NCI-H345 (cell line): ENCODE measurements at places on chromosomes 7 and 10.

GRCh38 chr7:96041171-96041570 is 268.8 kb downstream of the DYNC1I1 start:
- DNase-seq, result no peak

GRCh38 chr7:90560730-90561129 is 35.4 kb upstream of the CDK14 start:
- no peak for DNase-seq

- DNase-seq, result no peak
Observed at GRCh38 chr10:98096316-98096715, 38.1 kb upstream of the R3HCC1L start.

DNA sequence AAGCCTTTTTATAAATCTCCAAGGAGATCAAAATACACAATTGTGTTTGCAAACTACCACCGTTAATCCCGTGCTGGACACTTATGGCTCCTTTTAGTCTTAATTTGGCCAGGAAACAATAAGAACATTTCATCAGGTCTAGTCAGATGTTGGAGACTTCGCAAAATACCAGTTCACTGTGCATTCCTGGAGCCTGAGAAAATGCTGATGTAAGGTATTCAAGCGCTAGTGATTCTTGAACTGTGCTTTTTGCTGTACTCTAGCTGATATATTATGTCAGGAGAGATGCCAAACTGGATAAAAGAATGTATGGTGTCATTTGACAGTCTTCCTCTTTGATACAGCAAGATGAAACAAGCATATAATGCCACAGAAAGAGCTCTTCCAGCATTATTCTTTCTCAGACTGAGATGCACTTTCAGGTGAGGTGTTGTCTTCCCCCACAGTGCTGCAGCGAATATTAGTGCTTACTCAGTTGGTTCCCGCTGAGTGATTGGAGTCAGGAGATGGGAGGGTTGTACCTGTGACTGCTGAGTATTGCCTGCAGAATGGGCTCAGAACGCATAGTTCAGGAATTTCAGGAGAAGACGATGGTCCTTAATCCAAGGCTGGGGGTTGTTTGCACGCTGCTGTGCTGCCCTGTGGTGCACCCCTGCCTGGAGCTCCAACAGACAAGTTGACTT is 59.2 kb downstream of the OGDH start:
- DNase-seq, result no peak

DNA sequence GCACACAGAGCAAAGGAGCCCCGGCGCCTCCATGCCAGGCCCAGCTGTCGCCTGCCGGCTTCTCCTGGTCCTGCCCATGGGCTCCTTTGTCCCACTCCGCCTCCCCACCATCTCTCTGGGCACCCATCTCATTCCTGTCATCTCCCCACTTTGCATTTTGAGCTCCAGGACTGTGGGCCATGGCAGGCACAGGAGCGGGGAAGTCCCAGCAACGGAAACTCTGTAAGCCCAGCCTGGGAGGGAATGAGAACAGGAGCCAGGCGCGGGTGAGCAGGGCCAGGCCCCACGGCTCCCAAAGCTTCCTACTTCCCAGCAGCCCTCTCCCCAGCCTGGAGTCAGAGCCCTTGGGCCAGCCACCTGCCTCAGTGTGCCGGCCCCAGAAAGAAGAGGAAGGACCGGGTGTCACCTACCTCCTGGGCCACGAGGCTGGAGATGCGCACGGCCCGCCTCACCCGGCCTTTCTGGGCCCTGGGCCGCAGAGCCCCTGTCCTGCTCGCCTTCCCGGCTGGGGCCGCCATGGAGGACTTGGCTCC is 23.1 kb downstream of the KCNH2 start:
- DNase-seq, result no peak

GRCh38 chr10:47361293-47361692 is 13.1 kb downstream of the RBP3 start:
- DNase-seq, result peak; percentile 21

- DNase-seq, result no peak
Observed at GRCh38 chr10:43679509-43679908, 30.8 kb upstream of the ZNF32 start.

GRCh38 chr10:1074052-1074747 is 18.0 kb downstream of the WDR37 start:
- no peak for DNase-seq

GRCh38 chr10:95254629-95255028 is 36.2 kb downstream of the PDLIM1 start:
- DNase-seq, result no peak

DNA sequence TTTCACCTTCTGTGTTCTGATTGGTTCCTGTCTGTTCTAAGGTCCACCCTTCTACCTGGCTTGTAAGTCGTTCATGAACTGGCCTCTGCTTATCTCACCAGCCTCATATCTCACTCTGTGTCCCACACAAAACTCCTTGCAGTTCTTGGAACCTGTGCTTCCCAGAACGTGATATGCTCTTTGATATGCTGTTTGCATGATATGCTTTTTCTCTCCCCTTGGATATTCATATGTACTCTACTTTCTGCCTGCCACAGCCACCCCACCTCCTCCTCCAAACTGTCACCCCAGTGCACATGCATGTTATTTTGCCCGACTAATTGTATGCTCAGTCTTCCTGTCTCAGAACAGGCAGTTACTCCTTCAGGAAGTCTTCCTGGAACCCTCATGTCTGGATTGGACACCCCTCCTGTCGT is 1.9 kb upstream of the ITPRIP start:
- DNase-seq, result no peak

- no peak for DNase-seq
Observed at GRCh38 chr10:123790132-123790885, 101.3 kb downstream of the CPXM2 start.

DNA sequence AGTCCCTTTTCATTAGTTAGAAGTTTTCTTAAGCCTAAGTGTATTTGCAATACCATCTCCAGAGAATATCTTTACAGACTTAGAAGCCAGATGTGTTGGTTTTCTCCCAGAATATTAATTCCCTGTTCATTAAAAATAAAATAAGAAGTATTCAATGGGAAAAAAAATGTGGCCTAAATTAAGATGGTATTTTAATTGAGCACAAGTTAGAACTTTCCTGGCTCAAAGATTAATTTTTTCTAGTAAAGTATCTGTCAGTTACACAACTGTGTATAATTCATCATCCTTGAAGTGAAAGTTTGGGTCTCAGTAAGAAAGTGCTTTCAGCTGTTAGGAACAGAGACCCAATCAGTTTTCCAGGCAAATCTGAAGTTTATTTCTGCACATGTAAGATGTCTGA is 1179.5 kb upstream of the C7orf33 start:
- no peak for DNase-seq

- DNase-seq, result no peak
Observed at GRCh38 chr7:460374-461116, 59.1 kb downstream of the PDGFA start.

DNA sequence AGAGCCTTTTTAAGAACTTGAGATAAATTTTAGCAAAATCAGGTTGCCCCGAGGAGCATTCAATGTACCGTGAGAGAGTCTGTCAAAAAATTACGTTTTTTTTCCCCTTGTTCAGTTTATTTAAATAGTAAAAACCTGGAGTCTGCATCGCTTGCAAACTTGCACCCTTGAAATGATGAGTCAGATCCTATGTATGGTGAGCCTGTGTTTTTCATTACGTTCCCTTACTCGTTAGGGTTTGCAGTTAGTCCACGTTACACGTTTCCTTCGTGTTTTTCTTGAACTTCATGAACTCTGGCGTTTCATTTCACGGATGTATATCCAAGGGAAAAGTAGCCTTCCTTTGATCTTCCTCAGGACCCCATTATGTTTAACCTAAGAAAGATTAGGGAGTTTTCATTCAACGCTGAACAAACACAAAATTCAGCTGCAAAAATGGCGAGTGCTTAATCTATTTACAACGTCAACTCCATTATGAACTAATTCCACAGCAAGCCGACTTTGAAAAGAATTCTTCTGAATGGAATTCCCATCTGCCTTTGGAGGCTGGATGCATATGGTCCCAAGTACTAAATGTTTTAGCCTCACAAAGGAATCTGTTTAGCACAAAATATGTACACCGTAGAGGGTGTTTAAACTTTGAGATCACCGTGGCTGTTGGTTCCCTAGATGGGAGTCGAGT is 182.4 kb downstream of the MYOF start:
- DNase-seq, result no peak

GRCh38 chr7:101165958-101166647 is 734 bp upstream of the VGF start:
- DNase-seq, result no peak

DNA sequence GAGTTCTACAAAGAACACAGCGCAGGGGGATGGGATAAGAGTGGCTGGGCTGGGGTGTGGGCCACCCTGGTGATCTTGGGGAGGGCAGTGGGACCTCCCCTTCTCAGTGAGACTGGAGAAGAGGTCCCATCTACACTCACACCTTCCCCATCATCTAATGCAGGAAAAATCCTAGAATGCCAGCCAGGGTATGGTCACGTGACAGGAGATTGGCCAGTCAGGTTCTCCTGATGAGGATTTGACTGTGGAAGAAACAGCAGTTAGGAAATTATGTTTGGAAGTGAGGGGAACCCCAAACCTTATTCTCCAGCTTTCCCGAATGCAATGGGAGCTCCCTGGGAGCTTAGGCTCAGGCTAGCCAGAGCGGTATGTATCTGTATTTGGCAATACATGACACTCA is 158.8 kb upstream of the GRB10 start:
- no peak for DNase-seq

- no peak for DNase-seq
Observed at GRCh38 chr7:98084631-98085030, 22.0 kb upstream of the LMTK2 start.

- no peak for DNase-seq
Observed at GRCh38 chr7:256461-256940, 33.5 kb upstream of the FOXL3 start.
